ENCODE measurements at places on chromosomes 7 and 10. TPM values are rescaled to one million over a fixed set of nuclear protein-coding genes. Genes with fewer than 3 reads are reported as not detected.

The EPDR1 gene
- 45.5 TPM for total RNA-seq

The CREB5 gene
- 31.2 TPM for total RNA-seq

The KCNMA1 gene
- 8.7 TPM for total RNA-seq

The CHCHD1 gene
- 22.5 TPM for total RNA-seq

The ZNF32 gene
- total RNA-seq: 42.2 TPM

The PHF14 gene
- total RNA-seq: 21.4 TPM

- no peak for DNase-seq
Measured at GRCh38 chr7:22435720-22436119, 64.3 kb downstream of the STEAP1B start.

- no peak for DNase-seq
Measured at GRCh38 chr7:16210171-16210570, 211.2 kb downstream of the CRPPA start.

DNA sequence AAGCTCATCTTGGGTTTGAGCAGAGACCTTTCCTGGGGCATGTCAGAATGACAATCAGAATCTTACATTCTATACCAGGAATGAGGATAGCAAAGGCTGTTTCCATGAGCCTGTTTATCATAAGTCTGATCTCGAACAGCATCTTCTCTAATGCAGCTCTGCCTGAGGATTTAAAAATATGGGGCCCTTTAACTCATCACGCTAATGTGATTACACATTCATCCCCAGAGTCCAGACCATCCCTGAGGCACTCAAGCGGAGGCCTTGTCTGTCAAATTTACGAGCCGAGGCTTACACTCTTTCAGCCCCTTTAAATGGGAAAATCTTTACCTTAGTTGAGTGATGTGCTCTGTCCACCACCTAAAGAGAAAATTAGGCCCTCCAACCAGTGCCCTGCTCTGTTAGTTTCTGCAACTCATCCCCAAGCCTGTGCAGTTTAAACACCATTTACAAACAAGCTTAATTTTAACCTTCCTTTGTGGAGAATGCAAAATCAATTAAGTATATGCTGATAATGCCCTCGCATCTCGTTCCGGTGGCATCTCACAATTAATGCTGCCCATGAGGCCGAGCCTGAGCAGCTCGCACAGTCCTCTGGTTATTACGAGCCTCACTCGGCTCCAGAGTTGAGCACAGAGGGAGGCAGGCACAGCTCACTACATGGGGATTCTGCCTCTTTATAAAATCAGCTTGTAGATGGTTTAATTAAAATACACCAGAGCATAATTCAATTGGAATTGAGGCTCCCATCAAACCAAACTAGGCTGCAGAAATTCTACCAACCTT lies 16.0 kb downstream of the CHST15 start:
- no peak for DNase-seq

GRCh38 chr7:149635561-149636329 lies 137.6 kb downstream of the ZNF467 start:
- DNase-seq: no peak

- DNase-seq: no peak
Measured at GRCh38 chr10:18527687-18528086, 123.7 kb downstream of the NSUN6 start.

GRCh38 chr7:106768324-106768751 lies 96.7 kb upstream of the PIK3CG start:
- no peak for DNase-seq

- DNase-seq: no peak
Measured at GRCh38 chr10:48774416-48775205, 89.9 kb downstream of the WDFY4 start.

DNA sequence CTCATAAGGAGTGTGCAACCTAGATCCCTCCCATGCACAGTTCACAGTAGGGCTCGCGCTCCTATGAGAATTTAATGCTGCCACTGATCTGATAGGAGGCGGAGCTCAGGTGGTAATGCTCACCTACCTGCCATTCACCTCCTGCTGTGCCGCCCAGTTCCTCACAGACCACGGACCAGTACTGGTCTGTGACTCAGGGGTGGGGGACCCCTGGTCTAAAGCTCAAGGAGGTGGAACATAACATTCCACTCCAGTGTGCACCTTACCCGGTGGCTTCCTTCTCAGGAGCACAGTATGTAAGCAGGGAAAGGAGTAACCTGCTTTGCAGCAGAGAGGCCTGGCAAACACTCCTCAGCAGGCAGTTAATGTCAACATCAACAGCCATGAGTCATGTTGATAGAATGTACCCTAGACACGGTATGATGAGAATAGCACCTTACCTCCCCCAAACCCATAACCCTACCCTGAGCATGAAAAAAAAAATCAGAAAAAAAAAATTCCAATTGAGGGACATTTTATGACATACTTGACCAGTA lies 273.5 kb downstream of the FGFR2 start:
- no peak for DNase-seq

DNA sequence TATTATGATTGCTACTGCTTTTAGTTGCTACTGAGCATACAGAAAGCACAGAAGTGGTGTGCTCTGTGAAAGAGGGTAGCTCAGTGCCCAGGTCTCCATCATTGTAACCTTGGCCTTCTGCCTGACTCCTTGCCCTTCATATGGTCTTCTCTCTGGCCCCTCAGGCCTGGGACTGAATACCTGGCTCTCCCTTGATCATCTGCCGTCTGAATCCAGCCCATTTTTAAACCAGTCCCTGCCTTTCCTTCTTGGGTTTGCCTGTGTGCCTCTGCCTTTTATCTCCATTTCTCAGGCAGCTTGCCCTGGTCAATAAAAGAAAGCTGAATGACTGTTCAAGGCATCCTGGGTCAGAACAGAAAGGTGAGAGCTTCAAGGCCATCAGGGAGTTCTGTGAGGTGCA lies 109.1 kb upstream of the ZNF438 start:
- DNase-seq: no peak

- DNase-seq: no peak
Measured at GRCh38 chr10:46028584-46029460, 1.6 kb downstream of the NCOA4 start.

- DNase-seq: no peak
Measured at GRCh38 chr10:76191336-76191735, 759.9 kb downstream of the LRMDA start.

- no peak for DNase-seq
Measured at GRCh38 chr10:283916-284356, 148.7 kb downstream of the ZMYND11 start.

DNA sequence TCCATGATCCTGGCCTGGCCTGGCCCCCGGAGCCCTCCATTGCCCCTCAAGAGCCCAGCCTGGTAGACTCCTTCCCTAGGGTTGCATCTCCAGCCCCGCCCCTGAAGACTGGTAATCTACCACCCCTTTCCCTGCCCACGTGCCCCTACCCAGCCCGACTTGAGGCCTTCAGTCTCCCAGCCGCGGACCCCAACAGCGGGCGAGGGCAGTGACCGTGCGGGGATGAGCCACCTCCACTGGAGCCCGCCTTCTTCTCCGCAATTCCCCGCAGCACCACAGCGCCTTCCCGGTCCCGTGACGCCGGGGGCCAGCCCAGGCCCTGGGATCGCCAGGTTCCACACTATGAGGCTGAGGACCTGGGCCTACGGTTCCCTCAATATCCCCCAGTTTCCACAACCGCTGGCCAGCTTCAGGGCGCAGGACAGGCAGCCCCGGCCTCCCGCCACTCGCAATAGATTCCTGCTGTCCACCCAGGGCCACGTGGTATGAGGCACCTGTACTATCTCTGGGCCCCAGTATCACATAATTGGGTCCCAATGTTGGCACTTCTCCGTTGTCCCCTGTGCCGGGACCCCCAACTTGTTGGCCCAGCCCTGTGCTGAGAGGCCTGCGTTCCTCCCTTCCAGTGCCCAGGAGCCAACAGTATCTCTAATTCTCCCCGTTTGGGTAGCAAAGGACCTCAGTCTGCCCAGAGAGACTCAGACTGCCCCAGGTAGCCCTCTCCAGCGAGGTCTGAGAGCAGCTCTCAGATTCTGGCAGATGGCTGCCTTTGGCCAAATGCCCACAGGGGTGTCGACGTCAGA lies 1.1 kb upstream of the GPRIN2 start:
- DNase-seq: peak; percentile 69

- DNase-seq: no peak
Measured at GRCh38 chr10:88409236-88409635, 173.9 kb downstream of the RNLS start.

Data from heart left ventricle (tissue), 16 donors.